ENCODE measurements at places on chromosomes 1 and 21.

- DNase-seq: peak; percentile 17
Measured at GRCh38 chr1:26287033-26287711, 7.3 kb downstream of the SH3BGRL3 start.

DNA sequence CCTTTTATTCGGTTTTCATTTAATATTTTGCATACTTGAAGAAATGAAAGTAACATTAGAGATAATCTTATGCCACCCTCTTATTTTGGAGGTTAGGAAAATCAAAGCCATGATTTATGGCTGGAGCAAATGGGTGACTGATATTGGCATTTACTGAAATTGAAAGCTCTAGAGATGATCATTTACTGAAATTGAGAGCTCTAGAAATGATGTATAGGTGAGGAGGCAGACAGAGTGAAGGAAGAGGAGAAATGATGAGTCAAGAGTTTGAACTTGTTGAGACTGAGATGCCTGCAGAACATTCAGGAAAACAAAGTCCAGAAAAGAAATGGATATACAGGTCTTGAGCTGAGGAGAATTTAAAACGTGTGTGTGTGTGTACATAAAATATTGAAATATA lies 217.6 kb downstream of the LTN1 start:
- DNase-seq: no peak

DNA sequence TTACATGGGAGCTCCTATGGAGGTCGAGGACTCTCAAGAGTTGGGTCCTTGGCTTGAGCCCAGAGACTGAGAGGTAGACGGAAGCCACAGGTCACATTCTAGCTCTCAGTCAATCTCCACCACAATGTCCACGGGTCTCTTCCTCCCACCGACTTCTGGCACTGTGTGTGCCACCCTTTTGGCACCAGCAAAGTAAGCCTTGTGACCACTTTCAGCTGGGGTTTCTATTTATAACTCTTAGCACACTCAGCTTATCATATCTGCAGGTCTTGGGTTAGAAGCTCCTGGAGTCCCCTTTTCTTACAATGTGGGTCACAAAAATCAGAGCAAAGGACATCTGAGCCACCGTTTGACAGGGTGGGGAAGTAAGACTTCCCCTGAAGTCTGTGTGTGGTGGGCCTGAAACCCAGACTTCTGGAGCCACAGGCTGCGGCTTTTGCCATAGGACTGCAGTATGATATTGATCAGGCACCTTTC lies 28.3 kb downstream of the NCMAP start:
- DNase-seq: no peak

- no peak for DNase-seq
Measured at GRCh38 chr21:41472753-41473548, 35.0 kb downstream of the TMPRSS2 start.

GRCh38 chr21:35204850-35205541 lies 155.9 kb upstream of the RUNX1 start:
- DNase-seq: peak; percentile 83

DNA sequence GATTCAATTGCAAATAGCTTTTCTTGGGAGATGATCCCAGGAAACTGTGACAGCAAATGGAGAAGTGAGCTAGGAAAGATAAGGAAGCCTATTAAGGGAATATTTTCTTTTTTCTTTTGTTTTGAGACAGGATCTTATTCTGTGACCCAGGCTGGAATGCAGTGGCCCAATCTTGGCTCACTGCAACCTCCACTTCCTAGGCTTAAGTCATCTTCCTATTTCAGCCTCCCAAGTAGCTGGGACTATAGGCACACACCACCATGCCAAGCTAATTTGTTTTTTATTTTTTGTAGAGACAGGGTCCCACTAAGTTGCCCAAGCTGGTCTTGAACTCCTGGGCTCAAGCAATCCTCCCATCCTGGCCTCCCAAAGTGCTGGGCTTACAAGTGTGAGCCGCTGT lies 433.7 kb downstream of the RPS6KC1 start:
- no peak for DNase-seq

DNA sequence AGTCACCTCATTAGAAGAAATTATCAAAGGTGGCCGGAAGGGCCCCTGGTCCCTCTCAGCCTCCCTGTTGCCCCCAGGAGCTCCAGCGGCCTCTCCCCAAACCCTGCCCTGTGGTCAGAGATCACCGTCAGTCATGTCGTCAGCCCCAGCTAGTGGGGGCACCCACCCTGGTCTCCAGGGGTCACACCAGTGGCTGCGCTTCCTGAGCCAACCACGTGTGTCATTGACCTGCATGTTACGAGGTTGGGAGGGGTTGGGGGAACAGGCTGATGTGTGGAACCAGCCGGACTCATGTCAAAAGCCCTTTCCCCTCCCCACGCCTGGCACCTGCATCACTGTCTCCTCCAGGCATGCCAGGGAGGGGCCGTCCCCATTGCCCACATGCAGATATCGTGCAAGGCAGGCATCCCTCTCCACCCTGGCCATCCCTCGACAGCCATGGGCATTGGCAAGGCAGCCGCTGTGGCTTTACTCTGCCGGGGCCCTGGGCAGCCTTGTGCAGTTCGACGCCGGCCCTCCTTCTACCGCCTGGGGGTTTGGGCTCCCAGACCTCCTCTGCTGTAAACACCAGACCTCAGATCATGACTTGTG lies 128.7 kb downstream of the CRYAA start:
- no peak for DNase-seq

- DNase-seq: peak; percentile 24
Measured at GRCh38 chr1:1407636-1408318, 684 bp upstream of the MRPL20 start.

- no peak for DNase-seq
Measured at GRCh38 chr1:233654658-233655280, 40.9 kb downstream of the KCNK1 start.

GRCh38 chr1:174032671-174033222 lies 10.6 kb upstream of the RC3H1 start:
- no peak for DNase-seq

- no peak for DNase-seq
Measured at GRCh38 chr1:55070293-55071164, 31.2 kb downstream of the PCSK9 start.

- DNase-seq: no peak
Measured at GRCh38 chr1:205102404-205102803, 18.1 kb upstream of the TMEM81 start.

- peak; percentile 57 for DNase-seq
Measured at GRCh38 chr1:89489047-89489729, 35.4 kb upstream of the LRRC8B start.

GRCh38 chr1:205570796-205571537 lies 60.8 kb downstream of the ELK4 start:
- DNase-seq: no peak

- peak; percentile 33 for DNase-seq
Measured at GRCh38 chr1:99674115-99675064, 28.5 kb downstream of the PALMD start.

DNA sequence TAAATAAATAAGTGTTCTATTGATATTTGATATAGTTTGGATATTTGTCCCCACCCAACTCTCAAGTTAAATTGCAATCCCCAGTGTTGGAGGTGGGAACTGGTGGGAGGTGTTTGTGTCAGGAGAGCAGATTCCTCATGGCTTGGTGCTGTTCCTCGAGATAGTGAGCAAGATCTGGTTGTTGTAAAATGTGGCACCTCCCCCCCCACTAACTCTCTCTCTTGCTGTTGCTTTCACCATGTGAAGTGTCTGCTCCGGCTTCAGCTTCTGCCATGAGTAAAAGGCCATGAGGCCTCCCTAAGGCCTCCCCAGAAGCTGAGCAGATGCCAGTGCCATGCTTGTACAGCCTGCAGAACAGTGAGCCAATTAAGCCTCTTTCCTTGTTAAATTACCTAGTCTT lies 20.8 kb downstream of the FRRS1 start:
- no peak for DNase-seq

DNA sequence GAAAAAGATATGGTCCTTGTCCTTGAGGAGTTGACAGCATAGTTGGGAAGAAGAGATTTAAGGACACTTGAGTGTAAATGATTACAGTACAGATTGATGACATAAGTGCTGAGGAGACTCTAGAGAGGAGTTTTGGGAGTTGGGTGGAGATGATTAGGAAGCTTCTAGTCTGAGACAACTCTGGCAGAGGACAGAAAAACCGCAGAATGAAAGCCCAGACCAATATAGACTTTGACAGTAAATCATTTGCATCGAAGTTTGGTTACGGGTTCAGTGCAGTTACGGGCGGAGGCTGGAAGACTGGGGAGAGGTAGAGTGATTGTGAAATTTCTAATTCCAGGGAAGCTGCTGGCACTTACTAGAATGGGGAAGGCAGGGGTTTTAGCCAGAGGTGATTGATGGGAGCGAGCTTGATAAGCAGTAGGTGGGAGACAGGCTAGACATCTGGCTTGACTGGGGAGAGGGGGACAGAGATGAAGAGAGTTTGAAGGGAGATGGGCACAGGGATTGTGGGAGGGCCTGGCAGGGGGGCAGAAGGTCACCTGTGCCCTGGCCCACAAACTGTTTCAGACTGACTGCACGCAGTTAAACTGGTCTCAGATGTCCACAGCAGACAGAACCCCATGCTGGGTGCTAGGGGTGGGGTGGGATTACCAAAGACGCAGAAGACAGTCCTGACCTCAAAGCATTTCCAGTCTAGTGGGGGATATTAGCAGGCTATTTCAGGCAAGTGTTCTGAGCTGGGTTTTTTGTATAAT lies 20.1 kb downstream of the SH2D2A start:
- DNase-seq: no peak

DNA sequence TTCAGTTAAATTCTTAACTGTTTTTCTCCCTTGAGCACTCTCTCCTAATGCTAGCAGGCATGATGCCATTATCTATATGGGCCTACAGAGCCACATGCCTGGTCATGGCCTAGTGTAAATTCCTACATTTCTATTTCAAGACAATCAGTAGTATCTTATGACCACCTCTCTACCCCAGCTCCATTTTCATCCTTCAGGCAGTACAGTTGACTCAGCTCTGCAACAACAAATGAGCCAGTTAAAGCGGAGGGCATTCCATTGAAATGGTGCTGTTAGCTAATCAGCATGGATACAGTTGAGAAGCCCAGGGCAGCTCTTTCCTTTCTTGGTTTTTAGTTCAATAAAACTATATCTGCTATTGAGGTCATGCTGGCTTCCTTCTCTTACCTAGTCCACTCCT lies 150.0 kb downstream of the PPP1R12B start:
- peak; percentile 30 for DNase-seq

GRCh38 chr1:82503822-82504221 lies 703.1 kb downstream of the ADGRL2 start:
- DNase-seq: peak; percentile 65

DNA sequence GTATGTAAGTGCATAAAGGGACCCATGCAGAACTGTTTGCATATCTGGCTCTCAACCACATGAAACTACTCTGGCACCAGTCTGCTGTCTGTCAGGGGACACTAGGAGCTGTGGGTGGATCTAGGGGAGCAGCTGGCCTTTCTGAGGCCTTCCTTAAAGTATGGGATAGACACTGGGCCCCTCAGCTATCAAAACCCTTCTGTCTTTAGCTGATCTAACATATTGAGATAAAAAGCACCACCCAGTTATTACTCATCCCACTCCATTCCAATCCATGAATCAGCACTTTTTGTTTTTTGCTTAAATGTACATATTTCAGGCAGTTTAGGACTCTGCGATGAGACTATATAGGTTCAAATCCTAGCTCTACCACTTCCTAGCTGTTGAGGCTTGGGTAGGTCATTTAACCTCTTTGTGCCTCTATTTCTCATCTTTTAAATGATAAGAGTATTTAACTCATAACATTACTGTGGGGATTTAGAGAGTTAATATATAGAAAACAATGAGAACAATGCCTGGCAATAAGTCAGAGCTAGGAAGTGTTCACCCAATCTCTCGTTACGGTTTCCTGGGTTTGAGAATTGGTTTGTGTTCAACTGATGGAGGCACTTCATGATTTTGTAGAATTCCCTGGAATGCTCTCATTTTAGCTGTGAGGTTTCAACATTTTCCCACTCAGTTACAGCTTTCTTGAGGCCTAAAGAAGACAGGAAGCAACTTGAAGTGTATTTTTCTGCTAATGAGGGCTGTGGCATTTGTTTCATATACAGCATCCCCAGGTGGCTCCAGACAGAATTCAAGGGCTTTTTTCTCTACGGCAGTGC lies 68.9 kb downstream of the LRIG2 start:
- peak; percentile 77 for DNase-seq

DNA sequence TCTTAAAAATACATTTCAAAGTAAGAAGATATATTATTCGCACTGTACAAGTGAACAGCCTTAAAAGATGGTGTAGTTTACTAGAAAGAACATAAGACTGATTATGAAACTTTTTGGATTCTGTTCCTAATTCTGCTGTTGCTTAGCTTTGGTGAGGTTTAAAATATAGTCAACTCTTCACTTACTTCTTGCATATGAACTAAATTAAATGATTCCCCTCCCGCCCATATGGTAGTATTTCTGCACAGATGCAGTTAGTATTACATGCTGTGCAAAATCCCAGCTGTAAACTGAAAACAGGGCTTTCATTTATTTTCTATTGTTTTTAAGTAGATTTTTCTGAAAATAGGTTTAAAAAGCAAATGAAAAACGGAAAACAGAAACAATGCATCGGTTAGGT lies 345.4 kb upstream of the NCAM2 start:
- no peak for DNase-seq

DNA sequence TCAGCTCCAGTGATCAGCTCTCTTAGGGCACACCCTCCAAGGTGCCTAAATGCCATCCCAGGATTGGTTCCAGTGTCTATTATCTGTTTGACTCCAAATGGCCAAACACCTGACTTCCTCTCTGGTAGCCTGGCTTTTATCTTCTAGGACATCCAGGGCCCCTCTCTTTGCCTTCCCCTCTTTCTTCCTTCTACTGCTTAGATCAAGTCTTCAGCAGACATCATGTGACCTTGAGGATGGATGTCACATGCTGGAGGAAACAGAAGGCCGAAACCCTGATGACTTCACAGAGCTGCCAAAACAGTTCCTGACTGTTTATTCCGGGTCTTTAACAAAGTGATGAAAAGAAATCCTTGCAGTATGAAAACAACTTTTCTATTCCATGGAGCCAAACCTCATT lies 24.4 kb upstream of the WDR26 start:
- DNase-seq: no peak

- DNase-seq: peak; percentile 60
Measured at GRCh38 chr1:167821969-167822685, 91.8 kb downstream of the ADCY10 start.

DNA sequence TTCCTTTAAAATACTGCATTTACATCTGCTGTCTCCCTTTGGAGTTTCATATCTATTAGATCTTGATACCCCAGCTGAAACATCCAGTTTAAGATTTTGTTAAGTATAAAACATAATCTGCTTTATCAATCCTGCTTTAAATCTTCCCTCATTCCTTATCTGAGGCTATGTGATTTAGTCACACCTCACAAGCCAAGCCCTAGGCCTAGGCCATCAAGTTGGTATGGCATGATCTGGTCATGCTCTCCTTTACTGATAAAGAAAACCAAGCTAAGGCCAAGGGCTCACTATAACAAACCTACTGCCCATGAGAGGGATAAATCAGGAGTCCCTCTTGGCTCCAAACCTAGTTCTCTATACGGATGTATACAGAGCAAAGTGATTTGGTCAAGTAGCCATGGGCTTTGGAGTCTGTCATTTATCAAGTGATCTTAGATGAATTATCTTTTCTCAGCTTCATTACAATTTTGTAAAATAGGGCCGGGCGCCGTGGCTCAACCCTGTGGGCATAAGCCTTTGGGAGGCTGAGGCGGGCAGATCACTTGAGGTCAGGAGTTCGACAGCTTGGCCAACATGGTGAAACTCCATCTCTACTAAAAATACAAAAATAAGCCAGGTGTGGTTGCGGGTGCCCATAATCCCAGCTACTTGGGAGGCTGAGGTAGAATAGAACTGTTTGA lies 22.8 kb downstream of the ENSA start:
- DNase-seq: no peak
